Endothelial cell (in vitro differentiated cells): ENCODE measurements at places on chromosomes 11 and 22. TPM values are rescaled to one million over a fixed set of nuclear protein-coding genes. Genes with fewer than 3 reads are reported as not detected.

- peaks cover 2% of the 10 kb centered on the region for H3K27me3 ChIP-seq
- peaks cover 9% of the 10 kb centered on the region for H3K4me1 ChIP-seq
- no peak overlapping the region for H3K4me3 ChIP-seq
- H3K27ac ChIP-seq: no peak overlapping the region
- H3K36me3 ChIP-seq: no peaks in the 10 kb centered on the region
These were observed 182.0 kb upstream of the MTMR2 start for GRCh38 chr11:96105944-96106343.

Gene SCGB1C1
- not detected for total RNA-seq

DNA sequence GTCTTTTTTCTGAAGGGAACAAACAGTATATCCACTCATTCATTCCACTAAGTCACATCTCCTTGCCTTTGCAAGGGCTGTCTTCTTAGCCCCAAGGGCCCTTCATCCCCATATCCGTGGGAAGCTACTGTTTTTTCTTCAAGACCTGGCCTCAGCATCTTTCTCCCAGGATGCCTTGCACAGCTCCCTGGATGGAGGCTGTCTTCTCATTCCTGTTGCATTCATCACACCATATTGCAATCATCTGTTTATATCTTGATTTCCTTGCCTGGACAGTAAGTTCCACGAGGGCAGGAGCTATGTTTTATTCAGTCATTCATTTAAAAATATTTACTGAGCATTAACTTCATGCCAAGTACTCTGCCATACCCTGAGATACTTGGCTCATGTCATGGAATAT lies 29.3 kb upstream of the NECTIN1 start:
- no peak overlapping the region for H3K4me3 ChIP-seq
- peaks cover 7% of the 10 kb centered on the region for H3K27me3 ChIP-seq
- DNase-seq: no peak
- peaks cover 7% of the 10 kb centered on the region for H3K4me1 ChIP-seq
- H3K27ac ChIP-seq: no peak overlapping the region
- H3K36me3 ChIP-seq: no peaks in the 10 kb centered on the region

DNA sequence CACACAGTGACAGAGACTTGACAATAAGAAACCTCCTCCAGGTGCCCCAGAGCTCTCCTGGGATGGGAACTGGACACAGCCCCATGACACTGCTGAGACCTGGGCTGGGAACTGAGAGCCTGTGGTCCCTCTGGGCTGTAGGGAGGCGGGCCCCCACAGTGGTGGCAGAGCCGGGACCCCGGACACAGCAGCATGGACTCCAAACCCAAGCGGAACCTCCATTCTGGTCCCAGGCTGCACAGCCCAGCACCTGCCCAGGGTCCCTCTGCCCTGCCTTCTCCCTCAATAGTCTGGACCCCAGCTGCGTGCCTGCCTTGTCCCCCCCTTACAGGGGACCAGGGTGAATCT lies 8.4 kb upstream of the APOBEC3H start:
- no peak overlapping the region for H3K4me3 ChIP-seq
- peak overlapping the region; percentile 7 for H3K27ac ChIP-seq
- H3K4me1 ChIP-seq: peaks cover 4% of the 10 kb centered on the region
- H3K27me3 ChIP-seq: peaks cover 14% of the 10 kb centered on the region

DNA sequence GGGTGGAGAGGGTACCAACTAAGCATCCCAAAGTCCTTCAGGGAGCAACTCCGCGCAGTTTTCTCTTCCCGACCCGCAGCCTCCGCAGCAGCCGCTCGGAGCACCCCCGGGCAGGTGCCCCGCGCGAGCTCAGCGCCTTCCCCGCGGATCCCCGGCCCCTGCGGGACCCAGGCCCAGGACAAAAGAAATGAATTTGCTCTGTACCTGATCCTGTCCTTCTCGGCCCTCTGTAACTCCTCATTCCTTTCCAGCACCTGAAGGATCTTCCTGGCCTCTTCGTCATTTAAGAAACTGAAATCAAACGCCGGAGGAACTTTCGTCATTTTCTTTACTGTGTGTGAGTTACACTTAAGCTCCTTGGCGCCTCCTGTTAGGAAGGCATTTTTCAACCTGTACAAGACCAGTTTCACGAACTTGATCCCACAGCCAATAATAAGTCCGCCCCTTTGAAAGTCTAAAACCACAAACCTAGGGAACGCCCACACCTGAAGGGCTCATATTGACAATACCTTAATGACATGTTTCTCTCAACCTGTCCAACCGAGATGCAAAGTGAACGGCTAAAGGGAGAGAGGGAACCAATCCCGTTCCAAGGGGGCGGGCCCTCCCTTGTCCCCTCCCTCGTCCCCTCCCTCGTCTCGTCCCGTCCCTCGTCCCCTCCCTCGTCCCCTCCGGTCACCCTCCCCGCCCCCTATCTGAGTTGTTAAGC lies at the start of gene EXPH5:
TSS of gene EXPH5 (minus strand) at position 555 of the 709 bp plus-strand sequence. CDS start at position 323, 232 bp downstream.
- peak within 1 kb of the TSS; percentile 94 for H3K4me3 ChIP-seq
- DNase-seq: peak; percentile 69
- H3K27me3 ChIP-seq: peaks cover 6% of the 10 kb centered on the region

DNA sequence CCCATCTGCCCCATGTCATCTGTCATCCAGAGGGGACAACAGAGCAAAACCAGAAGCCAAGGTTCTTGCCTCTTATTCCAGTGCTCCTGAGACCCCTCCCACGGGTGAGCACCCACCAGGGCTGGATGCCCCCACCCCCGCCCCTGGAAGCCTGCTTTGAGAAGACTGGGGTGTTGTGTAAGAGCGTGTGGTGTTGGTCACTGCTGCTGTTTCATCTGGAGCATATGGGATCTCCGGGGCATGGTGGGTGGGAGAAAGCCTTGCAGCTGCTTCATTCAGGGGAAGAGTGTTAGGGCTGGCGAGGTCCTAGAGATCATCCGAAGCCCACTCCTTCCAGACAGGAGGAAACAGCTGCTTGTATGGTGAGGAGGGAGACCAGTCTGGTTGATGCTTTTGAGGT lies 54.1 kb downstream of the CHRDL2 start:
- no peak for DNase-seq
- no peaks in the 10 kb centered on the region for H3K36me3 ChIP-seq
- H3K4me3 ChIP-seq: no peak overlapping the region
- H3K27me3 ChIP-seq: peaks cover 11% of the 10 kb centered on the region
- H3K27ac ChIP-seq: no peak overlapping the region

GRCh38 chr22:45235851-45236342 lies 4.8 kb downstream of the KIAA0930 start:
- no peak overlapping the region for H3K27ac ChIP-seq
- H3K4me1 ChIP-seq: peaks cover 3% of the 10 kb centered on the region
- no peaks in the 10 kb centered on the region for H3K36me3 ChIP-seq
- H3K27me3 ChIP-seq: peaks cover 3% of the 10 kb centered on the region
- DNase-seq: no peak
- H3K4me3 ChIP-seq: no peak overlapping the region

- H3K27me3 ChIP-seq: peaks cover 6% of the 10 kb centered on the region
- no peaks in the 10 kb centered on the region for H3K36me3 ChIP-seq
- H3K4me1 ChIP-seq: peaks cover 18% of the 10 kb centered on the region
- H3K27ac ChIP-seq: no peak overlapping the region
These were observed 188.2 kb downstream of the MN1 start for GRCh38 chr22:27613099-27614005.

Gene SMIM38
- total RNA-seq: not detected

- no peak for DNase-seq
- no peaks in the 10 kb centered on the region for H3K27me3 ChIP-seq
- H3K4me1 ChIP-seq: peaks cover 15% of the 10 kb centered on the region
- H3K27ac ChIP-seq: no peak overlapping the region
- no peaks in the 10 kb centered on the region for H3K36me3 ChIP-seq
These were observed 28.3 kb upstream of the USP47 start for GRCh38 chr11:11813288-11813962.

DNA sequence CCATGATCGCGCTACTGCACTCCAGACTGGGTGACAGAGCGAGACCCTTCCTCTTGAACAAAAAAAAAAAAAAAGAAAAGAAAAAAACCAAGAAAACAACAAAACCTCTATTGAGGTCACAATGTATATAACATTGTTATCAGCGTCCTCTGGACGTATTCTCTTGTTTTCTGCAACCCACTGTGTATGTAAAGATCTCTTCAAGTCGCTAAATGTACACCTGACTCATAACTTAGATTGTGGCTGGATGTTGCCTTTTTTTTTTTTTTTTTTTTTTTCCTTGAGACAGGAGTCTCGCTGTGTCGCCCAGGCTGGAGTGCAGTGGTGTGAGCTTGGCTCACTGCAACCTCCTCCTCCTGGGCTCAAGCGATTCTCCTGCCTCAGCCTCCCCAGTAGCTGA lies 1.4 kb upstream of the YPEL1 start:
- peaks cover 12% of the 10 kb centered on the region for H3K4me1 ChIP-seq
- H3K36me3 ChIP-seq: no peaks in the 10 kb centered on the region
- no peak overlapping the region for H3K27ac ChIP-seq
- H3K4me3 ChIP-seq: no peak overlapping the region
- DNase-seq: no peak

DNA sequence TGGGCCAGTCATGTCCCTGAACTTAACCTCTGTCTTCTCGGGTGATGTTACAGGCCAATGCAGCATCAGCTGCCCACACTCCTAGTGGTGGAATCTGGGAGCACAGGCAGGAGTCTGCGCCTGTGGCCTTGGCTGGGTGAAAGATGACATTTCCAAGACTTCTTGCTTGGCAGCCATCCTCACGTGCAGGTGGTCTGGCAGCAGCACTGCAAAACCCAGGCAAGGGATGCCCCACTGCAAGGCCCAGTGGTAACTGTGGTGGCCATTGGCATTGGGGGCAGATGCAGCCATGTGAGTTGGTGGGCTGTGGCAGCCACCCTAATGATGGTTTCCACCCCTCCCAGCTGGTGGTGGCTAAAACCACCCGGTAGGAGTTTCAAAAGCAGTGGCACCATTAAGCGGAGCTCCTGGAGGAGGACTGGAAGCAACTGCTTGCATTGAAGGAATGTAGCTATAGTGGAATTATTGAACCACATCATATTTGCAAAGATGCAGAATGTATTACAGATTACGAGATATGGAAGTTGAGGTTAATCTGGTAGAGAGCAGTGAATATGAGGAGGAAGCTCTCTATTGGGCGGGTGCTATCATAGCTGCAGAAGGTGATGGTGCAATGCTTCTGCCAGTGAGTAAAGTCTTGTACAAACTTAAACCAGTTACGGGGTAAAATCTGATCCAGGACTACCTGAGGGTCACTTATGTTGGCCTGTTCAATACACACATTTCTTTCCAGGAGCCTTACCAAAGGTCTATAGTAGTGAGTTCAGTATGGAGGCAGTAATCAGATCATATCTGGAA lies 120.7 kb upstream of the TOP3B start:
- H3K36me3 ChIP-seq: no peaks in the 10 kb centered on the region
- H3K27me3 ChIP-seq: no peaks in the 10 kb centered on the region
- H3K4me1 ChIP-seq: no peaks in the 10 kb centered on the region
- peak; percentile 62 for DNase-seq

DNA sequence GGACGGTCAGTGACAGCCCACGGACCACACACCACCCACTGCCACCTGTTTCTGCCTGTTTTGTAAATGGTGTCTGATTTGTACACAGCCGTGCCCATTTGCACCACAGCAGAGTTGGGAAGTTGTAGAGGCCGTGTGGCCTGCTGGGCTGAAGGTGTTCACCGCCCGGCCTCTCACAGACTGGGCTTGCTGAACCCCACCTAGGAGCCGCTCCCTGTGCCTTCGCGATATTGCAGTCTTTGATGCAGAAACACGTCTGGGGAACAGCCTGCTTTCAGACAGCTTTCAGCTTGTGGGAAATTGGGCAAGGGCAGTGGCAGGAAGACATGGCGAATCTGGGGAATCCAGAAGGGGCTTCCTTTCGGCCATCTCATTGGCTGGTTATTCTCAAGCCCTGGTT lies 9.8 kb upstream of the GRAMD4 start:
- DNase-seq: no peak
- peaks cover 10% of the 10 kb centered on the region for H3K27me3 ChIP-seq
- H3K4me1 ChIP-seq: peaks cover 15% of the 10 kb centered on the region
- H3K36me3 ChIP-seq: peaks cover 3% of the 10 kb centered on the region
- H3K27ac ChIP-seq: no peak overlapping the region

DNA sequence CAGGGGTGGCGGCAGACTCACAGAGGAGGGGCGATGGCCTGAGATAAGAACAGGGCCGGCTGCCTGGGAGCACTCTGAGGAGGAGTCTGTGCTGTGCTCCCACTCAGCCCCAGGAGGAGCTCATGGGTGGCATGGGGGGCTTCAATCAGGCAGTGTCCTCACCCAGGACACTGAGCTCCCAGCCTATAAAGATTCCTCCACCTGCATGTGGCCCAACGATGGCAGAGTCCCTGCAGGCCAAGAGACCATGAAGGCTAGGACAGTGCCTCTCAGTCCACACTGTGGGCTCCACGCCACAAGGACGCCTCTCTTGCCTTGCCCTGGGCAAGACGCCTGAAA lies 1.9 kb downstream of the CST6 start:
- peaks cover 14% of the 10 kb centered on the region for H3K27me3 ChIP-seq
- no peak overlapping the region for H3K27ac ChIP-seq
